ENCODE measurements at places on chromosomes 3 and 15. TPM values are rescaled to one million over a fixed set of nuclear protein-coding genes. Genes with fewer than 3 reads are reported as not detected.

NR2E3 gene
- 0.86 TPM for polyA plus RNA-seq

- DNase-seq, result no peak
Observed at GRCh38 chr3:133426721-133427120, 26.9 kb downstream of the BFSP2 start.

GRCh38 chr3:11140030-11140712 lies 14.1 kb upstream of the HRH1 start:
- peak; percentile 34 for DNase-seq

- DNase-seq, result no peak
Observed at GRCh38 chr15:68190048-68190447, 15.1 kb downstream of the CALML4 start.

DNA sequence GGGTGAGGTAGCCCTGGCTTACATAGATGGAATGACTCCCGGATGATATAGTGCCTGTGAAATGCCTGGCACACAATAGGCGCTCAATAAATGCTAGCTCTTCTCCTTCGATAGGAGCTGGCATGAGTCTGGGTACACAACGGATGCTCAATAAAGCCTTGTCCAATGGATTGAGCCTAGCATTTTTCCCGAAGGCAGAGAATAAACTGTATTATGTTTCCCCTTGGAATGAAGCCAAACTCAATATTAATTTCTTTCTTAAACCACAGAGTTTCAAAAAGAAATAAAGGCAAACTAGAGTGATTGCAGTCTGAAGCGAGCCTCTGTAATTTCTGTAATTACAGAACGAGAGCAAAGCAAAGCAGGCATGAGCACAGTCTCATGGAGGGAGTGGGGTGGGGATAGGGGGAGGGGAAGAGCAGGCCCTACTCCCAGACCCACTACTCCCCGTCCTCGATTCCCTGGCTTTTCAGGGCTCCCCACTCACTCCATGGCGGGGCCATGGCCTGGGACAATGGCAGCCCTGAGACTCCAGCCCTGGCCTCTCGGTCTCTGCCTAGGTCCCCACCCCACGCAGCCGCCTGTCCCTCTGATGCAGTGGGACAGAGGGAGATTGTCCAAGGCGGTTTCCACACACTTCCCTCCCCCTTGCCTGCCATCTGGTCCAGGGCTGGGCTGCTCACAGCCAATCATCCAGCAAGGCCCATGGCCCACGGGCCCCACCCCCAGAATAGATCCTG lies 18.0 kb downstream of the SLC6A1 start:
- DNase-seq, result no peak
